ENCODE measurements at places on chromosomes 13 and 19.
A peak's percentile ranks its signal among the peaks of the same experiment; 100 is the strongest.

GRCh38 chr19:19545707-19546106, 7.6 kb downstream of the CILP2 start:
- DNase-seq, result no peak

GRCh38 chr13:78576261-78576660, 27.1 kb downstream of the POU4F1 start:
- no peak for DNase-seq

DNA sequence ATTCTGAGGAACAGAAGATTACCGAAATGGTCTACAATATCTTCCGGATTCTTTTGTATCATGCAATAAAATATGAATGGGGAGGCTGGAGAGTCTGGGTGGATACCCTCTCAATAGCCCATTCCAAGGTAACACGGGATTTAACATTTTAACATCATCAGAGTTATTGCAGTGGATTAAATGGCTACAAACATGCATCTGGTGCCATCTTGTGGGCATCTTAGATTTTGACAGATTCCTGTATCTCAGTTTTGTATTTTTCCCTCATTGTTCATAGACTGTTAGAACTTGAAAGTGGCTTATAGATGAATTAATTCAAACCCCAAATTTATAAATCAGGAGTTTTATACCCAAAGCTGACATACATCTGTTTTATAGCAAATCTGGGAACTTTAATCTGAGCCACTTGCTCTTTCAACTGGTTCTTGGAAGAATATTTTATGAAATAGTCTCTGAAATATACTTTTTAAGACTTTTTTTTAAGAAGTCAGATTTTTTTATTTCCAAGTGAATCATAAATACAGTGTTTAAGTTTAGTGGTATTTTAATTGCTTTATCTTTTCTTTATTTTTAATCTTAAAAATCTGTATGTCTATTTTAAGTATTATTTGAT, 215.2 kb downstream of the NBEA start:
- DNase-seq, result peak; percentile 68

GRCh38 chr19:50005428-50005827, 19.7 kb downstream of the VRK3 start:
- no peak for DNase-seq

GRCh38 chr13:49097374-49097773, 121.7 kb downstream of the FNDC3A start:
- no peak for DNase-seq

GRCh38 chr13:32823597-32823996, 192.6 kb upstream of the KL start:
- DNase-seq, result no peak

- DNase-seq, result no peak
These were observed 367 bp downstream of the NDUFS7 start for GRCh38 chr19:1384085-1384462.

- no peak for DNase-seq
These were observed 92.1 kb downstream of the ATP11A start for GRCh38 chr13:112781881-112782361.

GRCh38 chr13:30071969-30072817, 221.8 kb upstream of the UBL3 start:
- DNase-seq, result no peak

DNA sequence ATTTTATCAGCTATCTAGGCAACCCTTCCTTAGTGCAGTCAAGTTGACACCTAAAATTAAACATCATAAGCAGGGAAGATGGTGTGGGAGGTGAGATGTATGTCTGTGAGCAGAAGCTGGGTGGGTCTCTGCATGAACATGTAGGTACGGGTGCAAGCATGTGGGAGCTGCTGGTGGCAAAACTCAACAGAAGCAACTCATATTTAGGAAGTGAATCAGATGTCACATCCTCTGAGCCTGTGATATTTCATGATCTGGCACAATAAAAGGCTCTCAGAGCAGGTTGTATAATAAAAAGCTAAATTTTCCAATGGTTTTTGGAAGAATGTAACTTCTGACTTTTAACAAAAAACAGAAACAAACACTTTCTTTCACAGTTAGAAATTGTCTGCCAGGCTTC, 44.4 kb downstream of the C1QTNF9 start:
- DNase-seq, result no peak

DNA sequence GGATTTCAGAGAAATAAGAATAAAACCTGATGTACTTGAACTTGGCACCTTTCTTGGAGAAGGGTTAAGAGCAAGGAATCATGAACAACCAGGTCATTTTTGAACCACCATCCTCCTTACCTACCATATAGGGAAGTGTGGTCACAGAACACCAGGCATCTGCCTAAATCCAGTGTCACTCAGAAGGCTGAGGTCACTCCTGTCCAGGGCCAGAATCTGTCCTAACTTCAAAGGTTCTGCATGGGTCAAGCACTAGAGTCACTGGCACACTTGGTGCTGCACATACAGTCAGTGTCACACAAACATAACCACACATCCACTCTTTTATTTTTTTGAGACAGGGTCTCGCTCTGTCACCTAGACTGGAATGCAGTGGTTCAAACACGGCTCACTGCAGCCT, 1.6 kb downstream of the ZNF565 start:
- no peak for DNase-seq

- no peak for DNase-seq
These were observed 204.2 kb downstream of the USP12 start for GRCh38 chr13:26967119-26968038.

DNA sequence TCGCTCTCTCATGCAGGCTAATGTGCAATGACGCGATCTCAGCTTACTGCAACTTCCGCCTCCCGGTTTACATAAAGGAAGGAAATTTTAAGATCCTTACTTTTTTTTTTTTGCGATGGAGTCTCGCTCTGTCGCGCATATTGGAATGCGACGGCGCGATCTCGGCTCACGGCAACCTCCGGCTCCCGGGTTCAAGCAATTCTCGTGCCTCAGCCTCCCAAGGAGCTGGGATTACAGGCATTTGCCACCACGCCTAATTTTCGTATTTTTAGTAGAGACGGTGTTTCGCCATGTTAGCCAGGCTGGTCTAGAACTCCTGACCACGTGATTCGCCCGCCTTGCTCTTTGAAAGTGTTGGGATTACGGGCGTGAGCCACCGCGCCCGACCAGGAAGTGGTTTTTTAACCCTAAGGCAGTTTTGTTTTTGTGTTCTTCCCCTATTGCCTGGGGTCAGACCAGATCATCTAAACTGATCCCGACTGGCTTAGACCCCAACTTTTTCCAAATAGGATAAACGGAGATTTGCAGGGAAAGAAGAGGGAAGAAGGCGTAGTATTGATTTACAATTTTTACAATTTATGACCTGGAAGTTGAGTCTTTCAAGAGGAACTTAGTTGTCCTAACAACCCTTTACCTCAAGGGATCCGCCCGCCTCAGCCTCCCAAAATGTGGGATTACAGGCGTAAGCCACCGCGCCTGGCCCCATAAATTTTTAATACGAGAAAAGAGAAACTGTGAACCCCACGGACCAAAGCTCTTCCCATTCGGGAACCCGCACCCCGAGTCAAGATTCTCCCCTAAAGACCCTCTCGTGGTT, 142.0 kb downstream of the ZNF737 start:
- no peak for DNase-seq

DNA sequence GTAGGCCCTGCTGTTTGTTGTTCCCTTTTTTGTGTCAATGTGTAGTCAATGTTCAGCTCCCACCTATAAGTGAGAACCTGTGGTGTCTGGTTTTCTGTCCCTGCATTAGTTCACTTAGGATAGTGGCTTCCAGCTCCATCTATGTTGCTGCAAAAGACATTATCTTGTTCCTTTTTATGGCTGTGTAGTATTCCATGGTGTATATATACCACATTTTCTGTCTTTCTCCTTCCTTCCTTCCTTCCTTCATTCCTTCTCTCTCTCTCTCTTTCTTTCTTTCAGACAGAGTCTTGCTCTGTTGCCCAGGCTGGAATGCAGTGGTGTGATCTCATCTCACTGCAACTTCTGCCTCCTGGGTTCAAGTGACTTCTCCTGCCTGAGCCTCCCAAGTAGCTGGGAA, 21.0 kb downstream of the CYP2A6 start:
- DNase-seq, result no peak

- DNase-seq, result no peak
These were observed 346.6 kb downstream of the TBC1D4 start for GRCh38 chr13:75135325-75135825.

DNA sequence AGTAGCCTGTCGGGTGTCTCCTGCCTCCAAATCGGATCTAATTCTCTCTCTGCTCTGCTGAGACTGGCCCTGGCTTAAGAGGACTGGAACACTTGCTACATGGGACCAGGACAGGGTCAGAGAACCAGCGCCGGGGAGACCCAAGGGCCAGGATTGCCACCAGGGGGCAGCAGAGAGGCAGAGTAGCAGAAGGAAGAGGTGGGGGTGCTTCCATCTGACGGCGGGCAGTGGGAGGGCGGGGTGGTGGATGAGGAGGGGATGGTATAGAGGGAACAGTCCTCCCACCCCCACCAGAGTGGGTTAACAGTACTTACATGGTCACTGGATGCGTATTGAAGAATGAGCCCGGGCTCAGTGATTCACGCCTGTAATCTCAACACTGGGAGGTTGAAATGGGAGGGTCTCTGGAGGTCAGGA, 11.9 kb downstream of the SELENOW start:
- peak; percentile 49 for DNase-seq

GRCh38 chr13:50643060-50643459, 200.4 kb downstream of the DLEU7 start:
- DNase-seq, result no peak

GRCh38 chr13:23817830-23818229, 71.4 kb downstream of the MIPEP start:
- DNase-seq, result no peak

GRCh38 chr19:4575267-4576015, 16.0 kb upstream of the SEMA6B start:
- DNase-seq, result no peak

DNA sequence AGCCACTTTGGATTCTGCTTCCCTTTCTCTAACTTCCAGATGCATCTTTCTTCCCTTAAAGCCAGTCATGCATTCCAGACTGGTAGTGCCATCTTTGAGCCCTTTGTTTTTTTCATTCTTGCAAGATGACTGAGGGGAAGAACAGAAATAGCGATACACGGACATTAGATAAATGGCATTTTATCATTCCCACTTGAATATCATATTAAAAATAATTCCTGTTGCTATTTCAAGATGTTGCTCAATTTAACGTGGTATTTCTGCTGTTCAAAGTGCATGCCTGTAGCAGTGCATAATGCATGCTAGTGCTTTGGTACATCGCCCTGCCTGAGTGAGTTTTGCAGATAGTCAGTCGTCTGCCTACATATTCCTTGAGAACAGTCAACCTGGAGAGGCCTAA, 140.6 kb upstream of the FRY start:
- DNase-seq, result no peak

DNA sequence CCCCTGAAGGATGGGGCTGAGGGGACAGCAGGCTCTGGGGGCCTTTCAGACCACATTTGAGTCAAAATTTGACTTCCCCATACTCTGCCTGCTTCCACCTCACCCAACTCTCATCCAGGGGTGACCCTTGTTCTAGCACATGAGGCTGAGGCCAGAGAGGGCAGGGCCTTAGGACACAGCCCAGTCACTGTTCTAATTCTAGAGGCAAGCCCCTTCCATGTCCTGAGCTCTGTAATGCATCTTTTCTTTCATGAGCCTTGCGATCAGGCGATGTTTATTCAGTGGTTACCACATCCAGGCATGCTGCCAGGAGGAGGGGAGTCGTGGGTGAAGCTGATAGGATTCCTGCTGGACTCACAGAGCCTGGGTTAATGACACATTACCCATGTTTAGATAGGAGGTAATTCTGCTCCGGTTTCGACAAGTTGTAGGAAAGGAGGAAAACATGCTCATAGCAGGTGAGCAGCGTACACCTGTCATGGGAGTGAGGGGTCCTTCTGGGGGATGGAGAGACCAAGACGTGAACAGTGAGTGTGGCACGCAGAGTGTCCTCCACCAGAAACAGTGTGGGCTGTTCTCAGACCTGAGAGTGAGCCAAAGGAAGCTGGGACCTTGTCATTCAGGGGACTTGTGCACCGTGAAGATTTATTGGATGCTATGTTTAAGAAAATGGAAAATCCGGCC, 9.3 kb downstream of the RPS9 start:
- peak; percentile 69 for DNase-seq

DNA sequence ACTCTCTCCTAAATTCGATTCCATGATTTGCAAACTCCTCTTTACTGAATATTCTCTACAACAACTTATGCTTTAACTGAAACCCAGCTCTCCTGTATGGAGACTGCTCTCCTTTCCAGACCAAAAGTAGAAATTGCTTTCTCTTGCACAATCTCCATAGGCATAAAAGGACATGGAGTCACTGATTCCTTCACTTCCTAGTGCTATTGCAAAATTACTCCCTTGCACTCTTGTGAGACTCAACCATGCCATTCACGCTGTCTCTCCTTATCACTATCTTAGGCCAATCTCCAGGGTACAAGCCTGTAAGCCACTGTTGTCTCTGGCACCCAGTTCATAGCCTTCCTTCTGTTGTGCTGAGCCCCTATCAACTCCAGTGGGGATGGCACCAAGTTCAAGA, 30.6 kb downstream of the SERPINE3 start:
- DNase-seq, result no peak

DNA sequence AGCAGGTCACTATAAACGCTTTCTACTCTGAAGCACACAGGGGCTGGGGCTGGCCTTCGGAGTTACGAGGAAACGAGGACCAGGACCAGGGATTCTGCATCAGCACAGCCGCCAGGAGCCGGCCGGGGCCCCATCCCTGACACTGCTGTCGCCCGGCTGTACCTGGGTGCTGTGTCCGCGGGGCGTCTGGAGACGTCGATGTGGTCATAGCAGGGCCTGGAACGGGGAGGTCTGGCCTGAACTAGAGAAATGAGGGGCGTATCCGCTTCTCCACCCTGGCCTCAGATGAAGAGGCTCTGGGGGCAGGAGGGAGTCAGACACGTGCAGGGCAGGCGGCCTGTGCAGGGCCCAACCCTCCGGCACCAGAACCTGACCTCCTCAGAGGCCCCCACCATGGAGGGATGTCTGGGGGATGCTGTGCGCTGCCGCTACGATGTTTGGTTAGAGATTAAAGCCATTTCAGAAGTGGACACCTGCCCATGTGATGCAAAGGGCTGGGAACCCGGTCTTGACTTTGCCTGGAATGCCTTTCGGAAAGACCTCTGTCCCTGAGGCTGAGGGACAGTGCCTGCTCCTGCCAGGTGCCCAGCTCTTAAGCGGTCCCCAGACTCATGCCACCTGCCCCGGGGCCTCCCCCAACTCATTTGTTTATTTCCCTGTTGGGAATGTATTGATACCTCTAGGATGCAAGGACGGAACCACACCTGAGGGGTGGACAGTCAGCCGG, 21.4 kb downstream of the GAS6 start:
- no peak for DNase-seq

GRCh38 chr13:73988461-73988860, 145.7 kb downstream of the KLF12 start:
- no peak for DNase-seq
